Muscle of back (tissue), 13 donors: ENCODE measurements at places on chromosomes 13 and 19.
A peak's percentile ranks its signal among the peaks of the same experiment; 100 is the strongest.

DNA sequence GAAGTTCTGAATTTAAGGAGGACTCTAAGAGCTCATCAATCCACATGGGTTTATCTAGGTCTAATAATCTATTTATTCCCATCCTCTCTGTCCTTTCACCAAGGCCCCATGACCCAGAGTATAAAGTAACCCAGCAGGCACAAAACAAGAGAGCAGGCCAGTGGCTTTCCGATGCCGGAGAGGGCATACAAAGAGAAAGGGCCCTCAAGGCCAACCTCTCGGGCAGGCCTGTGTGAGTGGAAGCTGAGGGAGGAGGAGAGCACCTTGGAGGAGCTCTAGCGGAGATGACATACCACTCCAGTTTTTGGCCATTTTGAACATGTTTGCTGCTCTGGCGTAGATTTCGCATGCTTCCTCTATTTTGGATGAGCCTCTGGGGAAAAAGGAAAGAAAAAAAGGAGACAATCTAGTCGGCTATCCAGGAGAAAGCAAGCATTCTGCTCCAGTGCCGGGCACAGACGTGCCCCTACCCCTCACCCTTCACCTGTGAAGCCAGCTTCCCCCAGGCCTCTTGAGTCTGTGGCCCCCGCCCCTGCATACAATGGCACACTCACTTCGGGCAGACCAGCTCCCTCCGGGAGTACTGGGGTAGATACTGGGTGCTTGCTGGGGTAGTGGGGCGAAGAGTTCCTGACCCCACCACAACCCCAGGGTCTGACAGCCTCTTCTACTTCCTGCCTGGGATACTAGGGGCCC is 11.6 kb downstream of the NAPA start:
- DNase-seq, result no peak

- DNase-seq, result no peak
Observed at GRCh38 chr13:113469582-113469981, 16.3 kb upstream of the ADPRHL1 start.

DNA sequence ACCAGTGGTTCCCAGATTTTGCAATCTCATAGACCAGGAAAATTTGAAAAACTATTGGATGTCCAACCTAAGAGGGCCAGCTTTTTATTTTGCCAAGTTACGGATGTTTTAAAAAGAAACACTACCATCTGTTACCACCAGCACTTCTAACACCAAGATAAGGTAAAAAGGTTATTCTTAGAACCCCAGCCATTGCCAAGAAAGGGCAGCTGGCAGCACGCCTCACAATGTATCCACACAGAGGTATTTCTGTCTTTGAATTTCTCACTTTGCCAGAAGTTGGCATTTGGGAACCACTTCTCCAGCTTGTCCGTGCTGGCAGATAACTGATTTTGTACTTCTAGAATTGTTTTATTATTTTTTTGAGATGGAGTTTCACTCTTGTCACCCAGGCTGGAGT is 28.7 kb downstream of the CAPN12 start:
- no peak for DNase-seq

GRCh38 chr19:38211766-38212165 is 12.3 kb downstream of the DPF1 start:
- DNase-seq, result no peak

DNA sequence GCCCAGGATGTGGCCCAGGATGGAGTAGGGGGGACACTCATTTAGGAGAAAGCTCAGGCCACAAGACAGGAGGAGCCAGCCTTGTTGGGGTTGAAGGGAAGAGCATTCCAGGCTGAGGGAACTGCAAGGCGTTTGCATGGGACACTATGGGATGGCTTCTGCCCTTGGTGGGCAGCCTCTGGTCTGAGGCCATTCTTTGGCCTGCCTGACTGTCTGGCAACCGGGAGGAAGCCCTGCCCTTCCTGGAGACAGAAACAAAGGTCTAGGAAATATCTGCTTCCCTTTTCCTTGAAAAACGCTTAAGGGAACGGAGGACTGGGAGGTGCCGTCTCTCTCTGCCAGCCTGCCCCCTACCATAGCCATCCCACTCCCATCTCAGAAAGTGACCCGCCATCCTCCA is 2.8 kb upstream of the ICAM1 start:
- no peak for DNase-seq

DNA sequence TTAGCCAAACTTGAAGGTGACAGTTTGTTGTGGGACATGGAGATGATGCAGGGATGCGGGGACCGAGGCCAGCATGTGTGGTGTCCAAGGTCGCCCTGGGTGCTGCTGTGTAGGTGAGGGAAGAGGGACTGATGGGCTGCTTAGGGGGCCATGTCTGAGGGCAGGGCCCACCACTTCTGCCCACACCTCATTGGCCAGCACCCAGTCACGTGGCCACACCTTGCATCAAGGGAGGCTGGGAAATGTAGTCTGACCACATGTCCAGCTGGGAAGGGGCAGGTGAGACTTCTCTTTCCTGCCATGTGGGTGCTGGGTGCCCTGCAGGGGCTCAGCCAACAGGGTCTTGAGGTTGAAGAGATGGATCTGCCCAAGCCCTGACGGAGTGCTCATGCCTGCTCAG is 88.9 kb downstream of the KDM4B start:
- no peak for DNase-seq

GRCh38 chr13:37492741-37493514 is 105.6 kb downstream of the POSTN start:
- no peak for DNase-seq

DNA sequence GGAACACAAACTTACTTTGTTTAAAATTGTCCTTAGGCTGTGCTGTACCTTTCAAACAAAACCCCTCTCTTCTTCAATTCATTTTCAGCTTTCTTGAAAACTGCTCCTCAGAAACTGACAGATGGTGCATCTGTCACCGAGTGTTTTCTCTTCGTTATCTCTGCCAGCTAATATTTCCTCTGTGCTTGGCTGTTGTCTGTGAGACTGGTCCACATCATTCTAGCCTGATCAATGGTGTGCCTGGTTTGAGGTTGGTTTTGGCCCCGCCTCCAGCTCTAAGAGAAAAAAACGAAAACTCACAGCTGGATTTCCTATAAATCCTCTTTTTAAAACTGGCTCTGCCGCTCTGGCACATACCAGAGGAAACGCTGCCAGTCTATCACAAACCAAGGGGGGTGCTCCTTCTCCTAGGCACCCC is 79.7 kb downstream of the STARD13 start:
- DNase-seq, result peak; percentile 77

GRCh38 chr13:47036294-47037008 is 139.6 kb upstream of the HTR2A start:
- no peak for DNase-seq

DNA sequence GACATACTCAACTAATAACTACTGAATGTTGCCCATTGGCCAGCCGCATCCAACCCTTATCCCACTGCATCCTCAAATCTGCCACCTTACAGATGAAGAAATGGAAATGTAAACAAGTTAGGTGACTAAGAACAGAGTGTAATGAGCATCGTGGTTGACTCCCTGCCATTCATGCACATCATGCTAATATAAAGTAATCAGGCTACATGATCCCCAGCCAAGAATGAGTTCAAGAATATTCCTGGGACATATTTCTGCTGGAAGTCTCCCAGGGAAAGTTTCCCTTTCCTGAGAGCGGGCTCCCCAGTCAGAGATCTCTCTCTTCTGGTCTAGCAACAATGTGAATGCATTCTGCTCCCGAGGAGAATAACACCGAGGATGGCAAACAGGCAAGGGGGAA is 55.9 kb upstream of the SERP2 start:
- no peak for DNase-seq

GRCh38 chr13:21150013-21150412 is 26.3 kb downstream of the SKA3 start:
- DNase-seq, result no peak

- DNase-seq, result no peak
Observed at GRCh38 chr19:42360787-42361544, 29.1 kb downstream of the CNFN start.

- DNase-seq, result no peak
Observed at GRCh38 chr19:55398200-55398925, 9.2 kb downstream of the UBE2S start.

- no peak for DNase-seq
Observed at GRCh38 chr19:52741951-52742485, 7.2 kb upstream of the ZNF611 start.

DNA sequence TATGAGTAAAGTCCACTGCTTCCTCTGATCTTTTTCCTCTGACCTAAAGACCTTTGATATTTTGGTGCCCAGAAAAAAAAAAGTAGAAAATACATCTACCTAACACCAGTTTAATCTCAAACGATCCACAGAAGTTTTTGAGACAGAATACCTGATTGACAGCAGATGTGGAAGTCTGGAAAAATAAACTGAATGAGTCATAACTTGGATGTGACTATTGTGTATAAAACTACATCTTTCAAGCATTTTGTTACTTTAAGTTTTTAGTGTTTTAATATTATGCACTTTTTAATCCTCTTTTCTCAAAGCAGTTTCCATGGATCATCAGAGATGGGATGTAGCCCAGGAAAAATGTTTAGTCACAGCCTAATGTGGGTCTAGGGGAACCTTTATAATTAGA is 216.1 kb downstream of the SLITRK1 start:
- DNase-seq, result peak; percentile 69
